ENCODE measurements at places on chromosomes 16 and 17.

DNA sequence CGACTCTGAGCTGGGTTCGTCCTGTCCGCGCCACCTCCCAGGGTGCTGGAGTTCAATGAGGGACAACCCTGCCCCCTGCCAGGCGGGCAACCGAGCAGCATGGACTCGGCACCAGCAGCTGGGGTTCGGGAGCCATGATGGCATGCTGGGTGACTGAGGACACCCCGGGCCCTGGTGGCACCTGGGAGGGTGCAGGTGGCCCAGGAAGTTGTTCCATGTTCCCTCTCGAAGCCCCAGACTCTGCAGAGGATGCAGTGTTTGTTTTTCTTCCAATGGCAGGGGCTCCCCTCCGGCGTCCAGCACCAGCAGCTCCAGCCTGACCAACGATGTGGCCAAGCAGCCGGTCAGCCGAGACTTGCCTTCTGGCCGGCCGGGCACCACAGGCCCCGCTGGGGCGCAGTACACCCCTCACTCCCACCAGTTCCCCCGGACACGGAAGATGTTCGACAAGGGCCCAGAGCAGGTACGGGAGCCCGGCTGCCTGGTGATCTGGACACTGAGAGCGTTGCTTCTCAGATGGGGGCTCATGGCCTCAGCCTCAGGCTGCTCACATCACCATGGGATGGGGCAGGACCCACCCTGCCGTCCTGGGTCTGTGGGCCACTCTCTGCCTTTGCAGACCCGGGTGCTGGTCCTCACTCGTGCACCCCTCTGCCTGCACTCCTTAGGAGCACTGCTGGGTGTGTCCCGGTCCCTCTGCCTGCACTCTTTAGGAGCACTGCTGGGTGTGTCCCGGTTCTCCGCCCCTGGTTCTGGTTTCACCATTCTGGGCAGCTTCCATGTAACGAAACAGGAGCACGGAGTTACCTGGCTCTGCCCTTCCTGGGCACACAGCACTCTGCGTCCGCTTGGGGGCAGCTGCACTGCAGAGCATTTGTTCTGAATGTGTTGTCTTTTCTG is 68.2 kb upstream of the CHMP6 start:
- no peak for DNase-seq

GRCh38 chr16:65770752-65771151 is 595.7 kb upstream of the CDH5 start:
- no peak for DNase-seq

- DNase-seq = no peak
These were observed 9.2 kb upstream of the SPPL2C start for GRCh38 chr17:45835481-45835880.

GRCh38 chr16:89478576-89479221 is 11.7 kb downstream of the ANKRD11 start:
- DNase-seq = no peak

- DNase-seq = no peak
These were observed 42.5 kb downstream of the ARHGAP44 start for GRCh38 chr17:12831839-12832238.

DNA sequence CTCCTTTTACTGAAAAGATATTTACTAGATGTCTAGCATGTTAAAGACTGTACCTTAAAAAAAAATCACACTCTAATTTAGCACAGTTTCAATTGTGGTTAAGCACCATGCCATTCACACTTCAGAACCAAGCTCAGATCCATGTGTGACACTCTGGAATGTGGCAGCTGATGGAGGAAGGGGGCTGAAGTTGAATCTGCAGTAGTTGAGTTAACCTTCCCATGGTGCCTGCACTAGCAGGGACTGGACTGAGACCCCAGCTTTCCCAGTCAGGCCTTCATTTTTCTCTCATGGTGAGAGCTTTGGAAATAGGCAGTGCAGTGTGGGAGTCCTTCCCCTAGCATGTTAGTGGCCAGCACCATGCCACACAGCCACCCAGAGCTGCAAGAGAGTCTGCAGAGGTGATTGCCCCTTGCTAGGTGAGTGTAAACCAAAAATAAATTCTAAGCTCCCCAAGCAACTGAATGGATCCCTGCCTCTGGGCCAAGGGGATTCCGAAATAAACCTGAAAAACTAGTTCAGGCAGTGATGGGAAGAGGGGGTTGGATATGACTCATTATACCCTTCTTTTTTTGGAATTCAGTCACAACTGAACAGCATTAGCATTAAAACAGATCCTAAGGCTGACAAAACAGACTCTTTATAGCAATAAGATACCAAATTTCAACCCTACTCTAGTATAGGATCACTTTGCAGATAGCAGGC is 208.5 kb downstream of the WWOX start:
- no peak for DNase-seq

DNA sequence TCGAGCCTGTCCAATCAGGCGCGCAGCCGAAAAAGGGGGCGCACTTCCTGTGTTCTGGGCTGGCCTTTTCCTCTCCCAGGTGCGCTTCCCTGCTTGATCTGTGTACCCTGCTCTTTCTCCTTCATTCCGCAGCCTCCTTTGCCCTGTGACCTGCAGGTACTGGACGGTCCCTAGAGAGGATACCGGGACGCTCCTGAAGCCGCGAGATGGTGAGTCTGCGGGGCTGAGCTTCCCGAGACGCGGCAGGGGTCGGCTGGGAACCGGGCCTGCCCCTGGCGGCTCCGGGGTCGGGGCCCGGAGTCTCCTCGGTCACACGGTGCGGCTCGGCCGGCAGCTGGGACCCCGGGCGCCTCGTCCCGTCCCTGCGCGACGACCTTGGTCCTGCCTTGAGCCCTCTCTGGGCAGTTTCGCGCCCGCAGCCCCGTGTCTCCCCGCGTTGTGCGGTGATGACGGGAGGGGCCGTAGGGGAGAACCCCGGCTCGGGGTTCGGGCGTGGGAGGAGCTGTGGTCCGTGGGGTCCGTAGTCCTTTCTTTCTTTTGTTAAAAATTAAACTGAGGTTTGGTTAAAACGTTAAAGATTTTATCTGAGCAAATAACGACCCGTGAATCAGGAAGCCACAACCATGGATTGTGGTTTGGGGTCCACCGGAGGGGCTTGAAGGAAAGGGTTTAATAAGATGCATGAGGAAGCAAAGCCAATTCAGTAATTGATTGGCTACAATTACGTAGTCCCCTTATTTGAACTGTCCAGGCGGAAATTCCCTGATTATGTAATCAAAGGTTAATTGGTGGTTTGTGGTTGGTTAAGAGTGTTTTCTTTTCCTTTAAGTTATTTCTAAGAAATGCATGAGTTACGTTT is 172.8 kb upstream of the ZNF267 start:
- DNase-seq = peak; percentile 70

DNA sequence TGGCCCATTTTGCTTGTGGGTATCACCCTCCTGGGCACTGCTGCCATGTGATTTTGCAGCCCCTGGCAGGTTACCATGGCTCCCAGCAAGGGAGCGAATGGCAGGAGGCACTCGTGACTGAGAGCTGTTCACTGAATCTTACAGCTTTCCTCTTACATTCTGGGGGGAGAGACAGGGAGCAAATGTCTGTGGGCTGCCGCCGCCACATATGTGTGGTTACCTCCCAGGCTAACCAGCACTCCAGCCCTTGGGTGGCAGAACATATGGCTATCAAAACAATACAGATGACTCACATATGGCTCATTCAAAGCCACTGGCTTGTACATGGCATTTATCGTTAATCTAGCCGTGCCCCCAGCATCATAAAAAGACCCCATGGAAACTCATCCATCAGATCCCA is 19.8 kb downstream of the GTF3C1 start:
- DNase-seq = peak; percentile 47

- peak; percentile 94 for DNase-seq
These were observed at the start of gene CYB5D1 for GRCh38 chr17:7857713-7858521. TSS of gene CYB5D1 (plus strand) at chr17:7858003. CDS start at chr17:7858135, 132 bp downstream.

GRCh38 chr17:36665417-36665816 is 64.0 kb downstream of the MRM1 start:
- DNase-seq = no peak

- peak; percentile 35 for DNase-seq
These were observed 414 bp downstream of the NARF start for GRCh38 chr17:82458885-82459424.

- DNase-seq = peak; percentile 63
These were observed 59.0 kb upstream of the RPH3AL start for GRCh38 chr17:411421-412120.

- no peak for DNase-seq
These were observed 275.0 kb upstream of the DYNLRB2 start for GRCh38 chr16:80265624-80266306.

GRCh38 chr16:52293204-52293603 is 253.7 kb downstream of the TOX3 start:
- no peak for DNase-seq

GRCh38 chr17:67150826-67151225 is 94.2 kb downstream of the HELZ start:
- no peak for DNase-seq

GRCh38 chr17:42918902-42919521 is 18.4 kb downstream of the G6PC1 start:
- DNase-seq = no peak

GRCh38 chr16:66269617-66270332 is 96.7 kb upstream of the CDH5 start:
- DNase-seq = no peak

- no peak for DNase-seq
These were observed 15.2 kb upstream of the HERPUD1 start for GRCh38 chr16:56916571-56917403.

GRCh38 chr16:10485698-10486382 is 94.6 kb downstream of the EMP2 start:
- DNase-seq = no peak

DNA sequence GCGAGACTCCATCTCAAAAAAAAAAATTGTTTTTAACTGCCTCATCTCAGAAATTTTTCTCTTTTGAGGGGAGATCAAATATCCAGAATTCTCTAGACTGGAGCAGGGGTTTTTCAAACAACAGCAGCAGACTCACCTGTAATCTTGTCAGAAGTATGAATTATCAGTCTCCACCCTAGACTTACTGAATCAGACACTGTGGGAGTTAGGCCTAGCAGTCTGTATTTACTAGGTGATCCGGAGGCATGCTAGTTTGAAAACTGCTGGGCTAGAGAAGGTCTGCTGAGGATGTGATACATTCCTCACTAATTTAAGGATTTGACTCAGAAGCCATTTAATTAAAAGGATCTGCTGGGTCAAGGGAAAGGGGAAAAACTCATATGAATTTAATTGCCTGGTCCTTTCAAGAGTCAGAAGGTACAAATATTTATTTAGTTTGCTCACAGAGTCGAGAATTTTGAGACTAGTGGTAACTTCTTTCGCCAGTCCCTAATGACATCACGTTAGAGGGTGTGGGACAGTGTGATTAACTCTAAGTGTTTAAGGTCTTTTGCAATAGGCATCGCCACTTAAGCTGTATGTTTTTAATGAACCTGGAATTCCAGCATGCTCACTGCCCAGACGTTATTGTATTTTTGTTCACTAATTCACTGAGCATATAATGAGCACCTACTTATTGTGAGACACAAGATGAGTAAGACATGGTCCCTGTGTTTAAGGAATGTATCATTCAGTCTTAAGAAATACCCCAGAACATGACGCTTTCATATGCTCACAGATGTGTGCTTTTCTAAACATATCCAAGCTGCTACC is 14.2 kb downstream of the ATP6V0A1 start:
- DNase-seq = no peak

- DNase-seq = no peak
These were observed 12.4 kb downstream of the ACE start for GRCh38 chr17:63489291-63489690.

DNA sequence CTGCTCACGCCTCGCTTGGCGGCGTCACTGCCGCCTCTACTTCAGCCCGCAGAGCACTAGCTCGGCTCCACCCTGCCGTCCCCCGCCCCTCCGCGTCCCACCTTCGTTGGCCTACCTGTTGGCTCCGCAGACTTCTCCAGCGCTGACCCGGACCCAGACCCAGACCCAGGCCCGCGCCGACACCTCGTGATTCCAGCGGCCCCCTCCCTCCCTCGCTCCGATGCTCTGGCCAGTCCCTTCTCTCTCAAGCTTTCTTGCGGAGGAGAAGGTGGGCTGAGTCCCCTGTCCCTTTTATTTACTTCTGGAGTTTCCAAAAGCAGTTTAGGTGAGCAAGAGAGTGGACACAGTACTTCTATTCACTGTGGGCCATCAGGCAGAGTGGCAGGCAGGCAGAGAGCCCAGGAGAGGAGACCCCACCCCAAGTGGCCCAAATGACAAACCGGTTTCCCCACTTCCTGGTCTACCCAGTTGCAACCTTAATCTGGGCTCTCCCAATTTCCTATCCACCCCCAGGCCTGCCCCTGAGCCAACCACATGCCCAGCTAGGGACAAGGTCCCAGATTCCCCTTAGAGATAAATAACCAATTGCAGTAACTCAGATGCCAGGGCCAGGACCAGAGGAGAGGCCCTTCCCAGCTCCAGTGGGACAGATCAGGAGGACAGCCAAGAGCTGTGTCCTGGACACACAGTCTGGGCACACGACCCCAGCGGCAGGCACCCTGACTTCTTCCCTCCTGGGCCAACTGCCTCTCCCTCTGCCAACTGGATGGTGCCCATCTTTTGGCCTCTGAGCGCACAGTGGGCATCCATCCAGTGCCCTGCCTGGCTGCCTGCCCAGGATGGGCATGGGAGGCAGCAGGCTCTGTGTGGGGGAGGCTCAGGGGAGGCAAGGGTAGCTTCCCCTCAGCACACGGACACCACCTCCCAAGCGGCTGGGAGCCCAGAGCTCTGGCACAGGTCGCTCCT is 1.2 kb upstream of the SRCIN1 start:
- DNase-seq = no peak

DNA sequence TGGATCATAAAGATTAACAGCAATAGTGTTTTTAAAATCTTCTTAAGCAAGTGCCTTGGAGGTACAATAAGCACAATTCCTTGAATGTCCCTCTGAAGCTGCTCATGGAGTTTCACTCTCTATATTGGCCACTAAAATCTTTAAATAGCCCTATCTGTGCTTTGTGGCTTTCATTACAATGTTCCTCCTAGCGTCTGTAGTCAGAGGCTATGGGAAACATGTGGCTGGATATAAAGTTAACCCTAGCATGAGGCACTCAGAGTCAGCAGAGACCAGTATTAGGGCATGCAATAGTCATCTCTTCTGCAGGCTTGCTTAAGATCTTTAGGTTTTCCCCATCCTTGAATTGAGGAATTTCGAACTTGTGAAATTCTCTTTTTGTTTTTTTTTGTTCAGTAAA is 668.2 kb downstream of the CDH11 start:
- no peak for DNase-seq

- DNase-seq = no peak
These were observed 91.5 kb downstream of the UTP18 start for GRCh38 chr17:51351890-51352289.

- DNase-seq = peak; percentile 19
These were observed 5.7 kb downstream of the LAT start for GRCh38 chr16:28990375-28991040.

- peak; percentile 14 for DNase-seq
These were observed 27.7 kb downstream of the USP7 start for GRCh38 chr16:8935989-8936388.

GRCh38 chr17:77291591-77292386 is 151.0 kb downstream of the SEC14L1 start:
- no peak for DNase-seq

All from ACHN (cell line).